Activated gamma-delta T cell (primary cell): ENCODE measurements at places on chromosomes 16 and 17.

- DNase-seq, result no peak
Measured at GRCh38 chr16:53068423-53068833, 13.6 kb downstream of the CHD9 start.

DNA sequence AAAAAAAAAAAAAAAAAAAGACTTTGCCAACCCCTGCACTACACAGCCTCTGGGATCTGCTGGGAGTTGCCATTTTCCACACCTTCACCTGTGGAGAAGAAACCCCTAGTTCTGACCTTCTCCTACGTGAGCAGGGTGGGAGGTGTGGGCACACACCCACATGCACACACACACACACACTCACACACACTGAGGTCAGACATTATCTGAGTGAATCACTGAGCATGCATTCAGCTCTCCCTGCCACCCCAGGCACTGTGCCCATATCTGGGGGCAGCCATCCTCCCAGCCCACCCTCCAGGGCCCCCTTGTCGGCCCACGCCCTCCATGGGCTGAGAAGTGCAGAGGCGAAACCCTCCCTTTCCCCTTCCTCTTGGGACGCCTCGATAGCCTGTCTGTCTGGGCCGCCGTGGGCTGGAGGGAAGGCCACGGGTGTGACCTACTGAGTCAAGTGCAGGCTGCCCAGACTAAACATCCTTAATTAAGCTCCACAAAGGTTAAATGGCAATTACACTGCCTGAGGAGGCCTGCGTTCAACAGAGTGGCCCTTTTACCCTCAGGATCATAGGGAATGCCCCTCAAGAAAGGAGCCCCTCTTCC lies 143.8 kb downstream of the C16orf95 start:
- no peak for DNase-seq

GRCh38 chr16:10828851-10829366 lies 10.3 kb upstream of the TVP23A start:
- DNase-seq, result no peak

DNA sequence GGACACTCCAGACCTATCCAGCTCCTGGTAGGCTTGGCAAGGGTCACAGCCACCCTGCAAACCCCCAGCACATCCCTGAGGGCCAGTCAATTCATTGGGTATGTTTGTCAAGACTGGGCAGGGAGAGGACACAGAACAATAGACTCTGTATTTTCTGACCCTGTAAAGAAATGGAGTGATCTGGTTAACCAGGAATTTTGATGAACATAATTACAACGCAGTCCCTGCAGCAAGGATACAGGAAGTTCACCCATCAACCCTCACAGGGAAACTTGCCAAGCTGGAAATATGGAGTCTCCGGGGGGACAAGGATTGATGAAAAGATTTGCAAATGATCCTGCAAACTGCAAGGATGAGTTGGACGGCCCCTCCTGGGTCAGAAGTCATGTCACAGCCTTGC lies 126.1 kb upstream of the RCVRN start:
- no peak for DNase-seq
